Neural crest cell (in vitro differentiated cells): ENCODE measurements at places on chromosomes 5 and 9.

- DNase-seq: no peak
Observed at GRCh38 chr9:137484551-137485315, 25.6 kb upstream of the NSMF start.

- no peak for DNase-seq
Observed at GRCh38 chr5:77658662-77659061, 20.1 kb upstream of the OTP start.

DNA sequence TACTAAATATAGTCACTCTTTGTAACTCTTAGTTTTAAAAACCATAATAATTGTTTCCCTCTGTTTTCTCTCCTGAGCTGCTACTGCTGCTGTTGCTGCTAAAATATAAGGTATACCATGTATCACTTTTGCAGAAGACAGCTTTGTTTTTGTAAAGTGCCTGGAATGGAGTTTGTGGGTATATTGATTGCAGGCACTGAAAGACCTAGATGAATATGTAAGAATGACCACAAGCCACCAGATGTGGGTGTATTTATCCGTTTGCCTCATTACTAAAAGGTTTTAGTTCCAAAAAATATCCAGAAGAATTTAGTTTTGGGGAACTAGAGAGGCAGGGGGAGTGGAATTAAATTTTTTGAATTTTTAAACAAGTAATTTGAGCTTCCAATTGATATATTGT lies 151.1 kb upstream of the CDKN2B start:
- DNase-seq: no peak

DNA sequence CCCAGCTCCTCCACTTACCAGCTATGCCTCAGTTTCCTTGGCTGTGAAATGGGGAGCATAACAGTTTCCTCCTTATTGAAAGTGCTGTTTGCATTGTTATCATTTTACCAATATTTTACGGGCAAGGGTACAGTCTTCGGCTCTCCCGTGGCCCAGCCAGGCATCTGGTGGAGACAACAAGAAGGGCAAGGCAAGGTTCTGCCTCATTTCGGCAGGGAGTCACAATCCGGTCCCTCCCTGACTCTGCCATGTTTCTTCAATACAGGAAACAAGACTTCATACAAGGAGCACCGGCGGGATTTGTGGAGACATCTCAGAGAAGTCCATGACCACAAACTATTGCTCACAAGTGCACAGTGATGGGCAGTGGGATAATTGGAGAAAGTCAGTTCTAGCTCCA lies 174.0 kb downstream of the FGF18 start:
- no peak for DNase-seq

DNA sequence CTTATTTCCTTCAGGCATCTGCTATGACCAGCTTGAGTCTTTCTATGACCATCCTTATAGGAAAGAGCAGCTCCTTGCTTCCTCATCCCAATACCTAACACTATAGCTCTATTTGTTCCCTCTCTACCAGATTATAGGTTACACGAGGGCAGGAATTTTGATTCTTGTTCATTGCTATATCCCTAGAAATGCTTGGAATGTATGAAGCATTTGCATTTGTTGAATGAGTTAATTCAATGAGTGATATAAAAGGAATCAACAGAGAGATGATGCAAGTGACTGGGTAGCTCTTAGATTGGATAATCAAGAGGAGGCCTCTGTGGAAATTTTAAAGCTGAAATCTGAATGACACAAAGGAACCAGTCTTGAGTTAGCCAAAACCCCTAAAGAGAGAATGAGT lies 13.9 kb downstream of the ZCCHC9 start:
- DNase-seq: no peak

- DNase-seq: no peak
Observed at GRCh38 chr9:69174616-69175463, 763 bp downstream of the TJP2 start.

- DNase-seq: no peak
Observed at GRCh38 chr9:12955510-12956163, 180.8 kb downstream of the LURAP1L start.

DNA sequence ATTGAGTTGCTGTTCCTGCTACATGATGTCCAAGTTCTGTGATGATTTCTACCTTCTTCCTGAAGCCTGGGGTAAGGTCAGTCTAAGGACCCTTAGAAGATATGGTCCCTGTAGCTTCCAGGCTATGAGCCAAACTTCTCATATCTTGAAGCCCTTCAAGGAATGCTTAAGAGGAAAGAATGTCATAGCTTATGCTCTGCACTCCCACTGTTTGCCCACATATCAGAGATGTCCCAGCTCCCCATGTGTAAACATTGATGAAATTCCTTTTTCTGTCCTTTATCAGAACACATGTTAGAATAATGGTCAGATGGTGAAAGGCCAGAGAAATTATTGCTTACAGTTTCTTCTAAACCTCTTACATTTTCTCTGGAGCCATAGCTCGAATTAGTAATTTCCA lies 41.4 kb upstream of the RUSC2 start:
- no peak for DNase-seq

DNA sequence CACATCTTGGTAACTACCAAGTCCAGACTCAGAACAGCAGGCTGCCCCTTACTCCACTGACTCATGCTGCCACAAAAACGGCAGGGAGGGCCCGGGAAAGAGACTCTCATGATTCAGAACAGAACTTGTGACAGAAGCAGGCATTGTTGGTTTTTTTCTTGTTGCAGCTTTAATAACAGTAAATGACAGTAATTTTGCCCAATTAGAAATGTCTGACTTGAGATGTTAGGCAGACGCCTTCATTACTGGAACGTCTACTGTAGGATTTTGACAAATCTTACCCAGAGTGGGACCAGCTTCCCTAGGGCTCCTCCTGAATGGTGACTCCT lies 77.9 kb downstream of the SEMA5A start:
- DNase-seq: no peak

DNA sequence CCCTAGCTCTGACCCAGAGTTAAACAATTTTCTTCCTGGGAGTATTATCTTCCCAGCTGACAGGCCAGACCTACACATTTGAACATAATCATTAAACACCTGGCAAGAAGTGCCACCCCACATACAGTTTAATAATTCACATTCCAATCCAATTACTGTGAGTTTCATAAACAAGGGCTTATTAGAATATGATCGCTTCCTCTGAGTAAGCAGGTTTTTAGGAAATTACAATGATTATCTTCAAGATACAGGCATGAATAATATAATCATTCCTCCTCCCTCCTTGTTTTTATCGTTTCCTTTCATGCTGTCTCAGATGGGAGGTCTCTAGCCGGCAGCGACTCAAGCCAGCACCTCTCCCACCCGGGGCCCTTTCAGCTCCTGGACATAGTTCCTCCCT lies 15.8 kb upstream of the KIF4B start:
- no peak for DNase-seq

DNA sequence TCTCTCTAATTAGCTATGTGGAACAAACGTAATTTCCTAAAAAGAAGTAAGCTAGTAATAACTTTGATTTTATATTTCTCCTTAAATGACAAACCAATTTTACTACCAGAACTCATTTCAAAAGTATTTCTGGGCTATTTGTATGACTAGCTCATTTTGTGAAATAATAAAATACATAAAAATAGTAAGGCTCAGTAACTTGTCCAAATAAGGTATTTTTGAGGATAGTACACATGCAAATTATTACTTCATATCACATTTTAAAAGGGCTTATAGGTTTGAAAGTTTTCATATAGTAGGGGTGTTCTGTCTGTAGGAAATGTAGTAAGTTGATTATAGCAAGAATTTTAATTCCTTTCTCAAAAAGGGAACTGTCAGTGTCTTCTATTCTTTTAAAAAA lies 26.5 kb downstream of the C9orf85 start:
- no peak for DNase-seq

- DNase-seq: no peak
Observed at GRCh38 chr9:128882677-128883603, 1.0 kb downstream of the LRRC8A start.

- DNase-seq: no peak
Observed at GRCh38 chr5:85337435-85337834, 952.8 kb upstream of the EDIL3 start.

GRCh38 chr5:131679911-131680310 lies 44.9 kb upstream of the RAPGEF6 start:
- DNase-seq: no peak

- no peak for DNase-seq
Observed at GRCh38 chr5:35294976-35295375, 64.7 kb upstream of the PRLR start.

GRCh38 chr5:54658010-54658409 lies 140.5 kb downstream of the SNX18 start:
- DNase-seq: no peak

- DNase-seq: no peak
Observed at GRCh38 chr9:92035687-92036410, 79.4 kb downstream of the SPTLC1 start.

GRCh38 chr9:94157050-94157801 lies 73.0 kb downstream of the PTPDC1 start:
- no peak for DNase-seq

GRCh38 chr5:3330442-3330841 lies 265.2 kb upstream of the IRX1 start:
- DNase-seq: no peak

DNA sequence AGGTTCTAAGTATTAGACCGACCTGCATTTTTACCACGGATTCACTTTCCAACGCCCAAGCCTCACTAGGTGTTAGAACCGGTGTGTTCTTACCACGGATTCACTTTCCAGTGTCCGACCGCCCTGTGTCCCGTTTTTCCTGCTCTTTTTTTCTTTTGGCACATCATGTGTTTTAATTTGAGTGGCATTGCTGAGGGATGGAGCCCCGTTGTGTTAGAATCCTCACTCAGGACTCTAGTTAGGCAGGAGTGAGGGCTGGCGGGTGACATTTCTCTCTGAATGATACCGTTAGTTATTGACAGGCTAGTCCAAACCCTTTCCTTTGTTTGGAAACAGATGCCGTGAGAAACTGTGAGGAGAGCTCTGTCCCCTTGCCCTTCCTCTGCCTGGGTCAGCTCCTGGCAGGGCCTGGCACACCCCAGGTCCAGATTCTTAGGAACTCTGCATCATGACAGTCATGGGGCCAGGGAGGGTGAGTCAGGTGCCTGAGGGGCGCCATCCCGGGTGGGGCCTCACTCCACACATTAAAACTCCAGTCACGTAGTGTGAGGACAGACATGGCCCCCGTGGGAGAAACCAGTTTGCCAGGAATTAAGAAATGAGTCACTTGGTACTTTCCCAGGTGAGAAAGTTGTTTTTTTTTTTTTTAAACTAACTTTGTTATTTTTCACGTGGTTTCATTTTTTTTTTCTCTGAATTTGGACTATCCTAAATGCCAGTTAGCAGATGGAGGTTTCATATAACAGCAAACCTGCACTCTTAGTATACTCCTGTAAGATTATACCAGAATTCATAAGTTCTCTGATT lies 15.8 kb downstream of the EXOC3 start:
- DNase-seq: no peak

DNA sequence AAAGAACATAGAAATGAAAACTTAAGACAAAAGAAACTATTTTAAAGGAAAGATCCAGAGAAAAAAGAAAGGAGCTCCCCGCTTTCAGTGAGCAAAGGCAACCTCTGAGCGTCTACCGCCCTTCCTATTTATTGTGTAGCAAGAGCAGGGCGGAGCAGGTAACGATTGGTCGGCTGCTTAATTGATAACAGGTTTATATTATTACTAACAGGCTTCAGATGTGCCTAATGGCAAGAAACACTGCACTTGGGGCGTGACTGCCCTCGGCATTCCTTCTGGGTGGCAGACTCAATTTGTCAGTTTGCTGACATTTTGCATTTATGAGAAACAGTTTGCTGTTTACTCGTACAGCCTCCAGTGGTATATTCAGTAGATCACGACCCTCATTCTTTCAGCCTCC lies 482.7 kb upstream of the C9orf72 start:
- DNase-seq: no peak

- no peak for DNase-seq
Observed at GRCh38 chr9:137383081-137383783, 39.7 kb downstream of the EXD3 start.

DNA sequence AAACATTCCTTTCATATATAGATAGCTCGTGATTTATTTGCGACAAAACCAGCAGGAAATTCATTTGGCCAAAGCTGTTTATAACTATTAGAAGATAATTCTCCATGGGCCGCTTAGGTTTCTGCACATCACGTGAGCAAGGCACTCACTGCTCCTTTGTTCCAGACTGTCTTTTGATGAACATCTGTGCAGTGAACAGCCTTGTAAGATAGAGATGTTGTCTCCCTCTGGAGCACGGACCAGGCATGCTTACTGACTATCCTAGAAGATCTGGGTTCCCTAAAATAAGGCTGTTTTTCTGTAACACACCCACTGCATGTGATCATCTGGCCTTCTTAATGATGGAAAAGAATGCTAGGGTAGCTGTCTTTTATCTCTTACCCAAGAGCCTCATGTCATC lies 30.9 kb downstream of the YIPF5 start:
- DNase-seq: no peak
